ENCODE measurements at places on chromosomes 12 and 14. TPM values are rescaled to one million over a fixed set of nuclear protein-coding genes. Genes with fewer than 3 reads are reported as not detected.

The HOXC10 gene
- 53.8 TPM for polyA plus RNA-seq

The OR4Q3 gene
- polyA plus RNA-seq = not detected

The TAMALIN gene
- polyA plus RNA-seq = 20.3 TPM

The LGMN gene
- polyA plus RNA-seq = 130 TPM

The GUCY2C gene
- polyA plus RNA-seq = 0.34 TPM

The DPF3 gene
- polyA plus RNA-seq = 5.4 TPM

The SYCP3 gene
- polyA plus RNA-seq = 1.5 TPM

The REC8 gene
- polyA plus RNA-seq = 71.4 TPM

The CPNE6 gene
- not detected for polyA plus RNA-seq

The KRT7 gene
- polyA plus RNA-seq = 62.3 TPM

The C14orf180 gene
- not detected for polyA plus RNA-seq

The SLC2A14 gene
- 0.99 TPM for polyA plus RNA-seq

The GLT8D2 gene
- 10.7 TPM for polyA plus RNA-seq

The TC2N gene
- polyA plus RNA-seq = 13.7 TPM

The OR4K1 gene
- polyA plus RNA-seq = not detected
